ENCODE measurements at places on chromosomes 4 and X.

DNA sequence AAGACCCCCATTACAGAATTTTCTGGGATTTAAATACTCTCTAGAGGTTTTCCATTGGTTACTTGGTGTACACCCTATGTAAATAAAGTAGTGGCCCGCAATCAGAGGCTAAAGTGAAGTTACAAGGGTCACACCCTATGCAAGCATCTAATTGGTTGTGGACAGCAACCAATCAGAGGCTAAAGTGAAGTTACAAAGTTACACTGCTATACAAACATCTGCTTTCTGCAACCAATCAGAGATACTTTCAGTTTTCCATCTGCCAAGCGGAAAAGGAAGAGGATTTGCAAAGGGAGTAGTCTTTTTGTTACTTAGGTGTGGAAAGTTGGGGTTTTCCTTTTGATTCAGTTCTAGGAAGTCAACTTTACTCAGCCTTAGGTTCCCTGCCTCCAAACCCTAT is 2.0 kb upstream of the ATRX start:
- DNase-seq = no peak

- no peak for DNase-seq
Observed at GRCh38 chr4:25085671-25086070, 54.9 kb upstream of the LGI2 start.

- no peak for DNase-seq
Observed at GRCh38 chr4:158090323-158090722, 82.5 kb downstream of the GASK1B start.

DNA sequence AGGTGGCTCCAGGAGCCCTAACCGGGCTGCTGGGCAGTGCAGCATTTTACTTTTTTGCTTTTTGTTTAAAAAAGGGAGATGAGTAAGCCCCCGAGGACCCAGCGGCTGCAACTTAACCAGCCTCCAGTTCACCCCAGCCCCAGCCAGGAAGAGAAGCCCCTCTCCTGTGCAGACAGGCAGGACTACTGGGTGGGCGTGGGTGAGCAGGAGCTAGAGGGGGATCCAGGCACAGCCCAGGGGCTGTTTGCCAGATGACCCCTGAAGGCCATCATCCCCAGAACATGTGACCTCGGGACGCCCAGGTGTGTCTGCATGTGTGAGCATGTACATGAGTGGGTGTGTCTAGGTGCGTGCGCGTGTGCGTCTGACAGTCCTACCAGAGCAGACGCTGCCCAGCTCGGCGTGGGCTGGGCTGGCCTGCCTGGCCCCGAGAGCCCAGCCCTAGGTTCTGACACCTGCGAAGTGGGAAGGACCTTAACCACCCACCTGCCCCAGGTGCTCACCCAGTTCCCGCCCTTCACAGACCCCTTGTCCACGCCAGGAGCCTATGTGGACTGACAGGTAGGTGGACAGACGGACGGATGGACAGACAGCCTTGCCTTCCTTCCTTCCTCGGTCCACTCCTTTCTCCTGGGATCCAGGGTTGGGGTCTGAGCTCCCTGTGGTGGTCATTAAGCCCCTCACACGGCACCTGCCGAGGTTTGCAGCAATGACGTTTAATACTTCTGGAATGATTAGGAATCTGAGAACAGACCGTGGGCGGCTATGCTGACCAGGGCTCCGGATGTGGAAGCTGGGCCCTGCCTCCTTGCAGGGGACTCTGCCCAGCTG is 7.8 kb upstream of the HAUS3 start:
- DNase-seq = no peak

DNA sequence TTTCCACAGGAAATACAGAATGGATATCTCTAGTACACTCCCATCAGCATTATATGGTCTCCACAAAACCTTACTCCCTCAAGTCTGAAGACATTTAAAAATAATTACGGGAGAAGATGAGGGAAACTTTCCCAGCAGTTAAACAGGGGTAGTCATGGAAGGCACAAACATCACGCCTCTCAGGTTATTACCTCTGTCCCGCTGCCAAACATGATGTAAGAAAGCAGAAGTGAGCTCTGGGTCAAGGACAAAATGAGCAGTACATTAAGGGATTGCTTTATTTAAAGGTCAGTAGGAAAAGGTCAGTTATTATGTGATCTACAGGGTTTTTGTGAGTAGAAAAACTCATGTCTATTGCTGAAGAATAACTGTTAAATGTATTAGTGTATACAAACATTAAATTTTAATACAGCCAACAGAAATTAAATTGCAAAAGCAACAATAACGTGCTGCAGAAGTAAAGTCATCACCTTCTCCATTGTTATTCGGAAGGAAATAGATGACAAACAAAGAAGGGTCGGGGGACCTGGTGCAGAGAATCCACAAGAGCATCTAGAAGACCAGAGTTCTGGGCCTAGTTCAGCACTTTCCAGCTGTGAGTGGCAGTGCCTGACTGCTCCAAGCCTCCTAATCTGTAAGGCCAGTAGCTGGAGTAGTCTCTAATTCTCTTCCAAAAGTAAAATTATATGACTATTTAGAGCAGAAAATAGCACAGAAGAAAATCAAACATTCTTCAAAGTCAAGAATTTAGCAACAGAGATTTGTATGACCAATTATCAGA is 171.2 kb downstream of the PPP3CA start:
- DNase-seq = no peak

DNA sequence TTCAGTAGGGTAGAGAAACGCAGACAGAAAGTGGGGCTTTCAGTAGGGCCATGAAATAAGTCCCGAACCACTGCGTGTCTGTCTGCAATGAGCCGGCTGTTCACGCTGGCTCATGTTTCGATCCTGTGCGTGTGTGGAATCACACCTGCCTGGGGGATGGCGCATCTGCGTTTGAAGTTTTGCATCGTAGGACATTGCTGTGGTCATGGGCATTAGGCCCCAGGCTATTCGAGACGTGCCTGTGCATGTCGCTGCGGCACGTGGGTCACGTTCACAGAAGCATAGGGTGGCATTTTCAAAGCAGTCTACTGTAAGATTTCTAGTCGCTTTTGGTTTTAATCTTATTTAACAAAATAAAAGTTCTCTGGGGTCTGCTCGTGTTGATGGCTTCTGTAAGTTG is 25.5 kb upstream of the HGFAC start:
- DNase-seq = no peak

GRCh38 chr4:166594326-166594946 is 639.9 kb downstream of the SPOCK3 start:
- no peak for DNase-seq

GRCh38 chr4:72319601-72320021 is 249.4 kb downstream of the ADAMTS3 start:
- DNase-seq = no peak

DNA sequence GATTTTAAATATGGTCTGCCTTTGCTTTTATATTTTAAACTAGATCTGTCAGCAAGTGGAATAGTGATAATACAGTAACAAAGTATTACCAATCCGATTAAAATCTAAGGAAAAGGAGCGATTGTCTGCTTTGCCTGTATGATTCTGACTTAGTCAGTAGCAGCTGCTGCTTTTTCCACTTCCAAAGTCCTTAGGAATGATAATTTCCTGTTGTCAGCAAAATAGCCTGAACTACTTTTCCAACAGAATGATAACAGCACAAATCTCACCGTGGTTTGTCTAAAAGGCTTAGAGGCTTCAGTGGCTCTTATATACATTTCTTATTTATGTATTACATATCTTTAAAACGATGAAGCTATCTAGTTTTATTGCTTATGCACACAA is 290.0 kb downstream of the ANK2 start:
- DNase-seq = no peak

- DNase-seq = no peak
Observed at GRCh38 chr4:53919535-53919934, 144.9 kb downstream of the CHIC2 start.

DNA sequence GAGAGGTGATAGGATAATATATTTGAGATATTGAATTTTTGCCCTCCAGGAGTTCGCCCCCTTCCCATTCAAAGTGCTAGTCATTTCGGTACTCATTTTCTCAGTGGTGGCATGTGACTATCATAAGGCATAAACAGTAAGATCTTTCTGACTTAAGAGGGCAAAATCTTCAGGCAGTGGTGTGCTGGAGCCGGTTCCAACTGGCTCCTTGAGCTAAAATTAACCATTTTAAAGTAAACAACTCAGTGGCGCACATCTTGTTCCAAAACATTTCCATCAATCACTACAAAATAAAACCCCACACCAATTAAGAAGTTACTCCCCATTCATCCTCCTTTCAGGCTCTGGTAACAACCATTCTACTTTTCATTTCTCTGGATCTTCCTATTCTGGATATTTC is 43.3 kb downstream of the LUZP4 start:
- no peak for DNase-seq

All from activated effector memory CD4-positive, alpha-beta T cell treated with Interleukin-2 at 50 U/mL for 16 hours (primary cell).